Urothelium cell line (cell line): ENCODE measurements at places on chromosomes 2 and 18.

- DNase-seq: no peak
Observed at GRCh38 chr2:56934866-56935265, 751.1 kb downstream of the CCDC85A start.

DNA sequence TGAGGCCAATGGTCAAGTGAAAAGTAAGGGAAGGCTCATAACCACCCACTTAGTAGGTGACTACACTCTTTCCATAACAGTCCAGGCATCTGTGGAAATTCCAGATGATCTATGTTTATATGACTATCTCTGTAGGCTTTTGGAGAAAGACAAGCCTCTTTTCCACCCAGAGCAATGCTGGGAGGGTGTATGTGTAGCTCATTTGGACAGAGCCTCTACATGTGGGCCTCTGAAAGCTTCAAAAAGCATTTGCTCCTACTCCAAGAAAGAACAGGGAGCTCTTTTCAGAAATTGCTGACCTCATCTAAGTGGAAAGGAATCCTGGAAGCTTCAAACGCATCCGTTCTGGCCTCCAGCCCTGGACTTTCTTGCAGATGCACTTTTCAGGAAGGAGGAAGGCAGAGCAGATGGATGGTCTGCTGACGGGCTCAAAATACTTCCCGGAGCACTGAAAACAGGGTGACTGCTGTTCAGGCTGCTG, 308.7 kb downstream of the LRATD1 start:
- no peak for DNase-seq

GRCh38 chr2:201978986-201979385, 54.7 kb upstream of the FZD7 start:
- no peak for DNase-seq

DNA sequence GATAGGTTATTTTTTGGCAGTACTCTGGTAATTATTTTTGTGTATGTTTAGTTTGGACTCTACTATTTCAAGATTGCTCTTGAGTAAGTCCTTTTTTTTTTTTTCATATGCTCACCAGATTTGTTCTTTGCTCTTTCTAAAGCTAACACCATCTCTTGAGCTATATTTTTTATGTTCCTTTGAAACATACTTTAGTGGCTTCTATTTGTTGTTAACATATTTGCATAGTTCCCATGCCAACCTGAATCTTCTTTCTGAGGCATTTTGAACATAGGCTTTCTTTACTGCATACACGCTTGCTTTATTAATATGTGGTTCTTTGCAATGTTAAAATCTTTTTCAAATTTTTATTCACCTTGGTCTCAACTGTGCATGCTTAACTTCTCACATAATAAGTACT, 1644.9 kb downstream of the SUCLG1 start:
- no peak for DNase-seq
